ENCODE measurements at places on chromosomes 6 and 20.
A peak's percentile ranks its signal among the peaks of the same experiment; 100 is the strongest.

GRCh38 chr6:215335-216034, 76.8 kb upstream of the DUSP22 start:
- DNase-seq: peak; percentile 78

- DNase-seq: peak; percentile 64
Observed at GRCh38 chr6:93419304-93420162, at the start of gene EPHA7. Gene EPHA7, minus strand, starts transcription at chr6:93419559. Its CDS starts 218 bp downstream, at chr6:93419341.

- no peak for DNase-seq
Observed at GRCh38 chr6:161442420-161442819, 168.6 kb upstream of the AGPAT4 start.

DNA sequence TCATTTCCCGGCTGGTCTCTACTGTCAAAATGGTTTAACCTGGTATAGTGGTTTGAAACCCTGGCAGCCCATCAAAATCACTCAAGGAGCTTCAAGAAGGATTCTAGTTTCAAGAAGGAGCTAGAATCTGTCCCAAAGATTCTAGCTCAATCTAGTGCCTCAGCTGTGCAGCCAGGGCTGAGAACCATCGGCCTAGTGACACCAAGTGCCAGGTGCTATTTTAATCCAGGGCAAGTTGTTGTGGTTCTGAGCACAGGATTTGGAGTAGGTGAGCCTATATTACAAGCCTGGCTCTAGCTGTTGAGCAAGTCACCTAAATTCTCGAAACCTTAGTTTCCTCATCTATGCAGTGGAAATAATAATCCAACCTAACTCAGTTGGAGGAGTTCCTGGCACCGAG, 3.7 kb downstream of the MOCS1 start:
- no peak for DNase-seq

DNA sequence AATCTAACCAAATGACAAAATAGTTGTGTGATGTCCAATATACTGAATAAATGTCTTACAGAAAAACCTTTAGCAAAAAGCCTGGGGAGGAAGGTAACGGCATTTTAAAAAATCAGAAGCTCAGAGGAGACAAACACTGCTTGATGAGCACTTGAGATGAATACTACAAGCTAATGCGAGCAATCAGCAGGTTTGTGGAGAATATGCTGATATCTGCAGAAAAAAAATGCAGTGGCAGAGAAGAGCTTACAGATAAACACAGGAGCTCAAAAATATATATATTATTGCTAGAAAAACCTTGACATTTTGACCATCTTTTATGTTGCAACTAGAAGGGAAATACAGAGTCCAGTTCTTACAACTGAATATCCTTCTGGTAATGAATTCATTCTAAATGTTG, 972.7 kb downstream of the KIF16B start:
- no peak for DNase-seq

All from stimulated activated CD8-positive, alpha-beta memory T cell treated with anti-CD3 and anti-CD28 coated beads, Interleukin-4, amount 100 ng/mL, for 48 hours (primary cell).